ENCODE measurements at places on chromosomes 5 and 9.

DNA sequence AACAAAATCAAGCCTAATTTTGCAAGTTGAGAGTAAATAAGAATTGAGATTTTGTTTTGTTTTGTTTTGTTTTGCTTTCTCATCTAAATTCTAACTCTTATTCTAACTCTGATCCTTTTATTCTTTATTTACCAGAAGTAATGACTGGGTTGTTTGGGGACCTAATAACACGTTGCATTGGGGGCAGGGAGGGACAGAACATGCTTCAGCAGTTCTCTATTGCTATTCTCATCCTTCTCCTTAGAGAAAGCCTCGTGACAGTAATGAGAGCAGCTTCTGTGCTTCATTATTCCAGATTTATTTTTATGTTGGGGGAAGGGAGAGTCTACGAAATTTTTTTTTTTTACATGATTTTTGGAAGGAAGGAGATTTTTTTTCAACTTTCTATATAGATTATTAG, 21.1 kb downstream of the CPEB4 start:
- DNase-seq: no peak

- no peak for DNase-seq
Observed at GRCh38 chr9:71790296-71790695, 22.0 kb upstream of the CEMIP2 start.

DNA sequence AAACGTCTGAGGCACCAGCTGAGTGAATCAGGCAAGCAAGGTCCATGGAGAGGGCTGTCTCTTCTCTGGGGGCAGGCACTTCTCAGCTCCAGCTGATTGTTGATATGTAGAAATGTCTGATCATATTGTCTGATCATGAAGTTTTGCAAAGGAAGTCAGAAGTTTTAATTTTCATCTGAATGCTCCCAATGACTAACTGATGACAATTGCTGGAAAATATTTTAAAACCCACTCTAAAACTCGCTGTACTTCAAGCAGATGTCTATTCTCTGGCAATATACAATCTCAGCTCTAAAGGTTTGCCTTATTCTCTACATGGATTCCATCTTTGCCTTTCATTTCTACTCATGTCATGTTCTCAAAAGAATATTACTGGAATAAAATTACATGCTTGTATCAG, 12.7 kb downstream of the PLK2 start:
- no peak for DNase-seq

DNA sequence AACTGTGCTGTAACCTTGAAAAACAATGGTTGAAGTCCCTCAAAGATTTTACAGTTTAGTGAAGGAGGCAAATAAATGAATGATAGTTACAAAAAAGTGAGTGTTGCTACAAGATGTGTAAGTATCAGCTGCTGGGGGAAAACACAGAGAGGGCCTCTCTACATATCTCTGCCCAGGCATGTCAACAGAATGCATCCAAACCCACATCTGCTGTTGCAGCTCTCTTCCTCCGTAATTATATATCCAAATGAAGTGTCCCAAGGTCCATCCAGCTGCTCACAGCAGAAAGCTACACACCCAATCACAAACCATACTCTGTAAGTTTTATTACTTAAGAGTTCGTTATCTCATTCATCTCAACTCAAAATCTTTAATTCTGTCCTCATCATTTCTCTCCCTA, 584.6 kb downstream of the ANXA1 start:
- DNase-seq: no peak

DNA sequence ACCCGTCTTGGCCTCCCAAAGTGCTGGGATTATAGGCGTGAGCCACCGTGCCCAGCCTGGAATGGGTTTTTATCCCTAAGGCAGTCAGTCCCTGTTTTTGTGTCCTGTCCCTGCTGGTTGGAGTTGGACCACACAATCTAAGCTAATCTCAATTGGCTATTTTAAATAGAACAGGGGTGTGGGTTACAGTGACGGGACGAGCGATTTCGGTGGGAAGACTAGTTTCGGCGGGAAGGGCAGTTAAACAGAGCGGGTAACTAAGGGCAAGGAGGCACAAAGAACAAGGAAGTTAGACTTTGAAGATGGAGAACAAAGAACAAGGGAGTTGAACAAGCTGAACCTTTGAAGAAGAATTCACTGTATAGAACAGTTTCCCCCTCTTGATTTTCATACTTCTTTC, 1.4 kb downstream of the GTF3C5 start:
- no peak for DNase-seq

DNA sequence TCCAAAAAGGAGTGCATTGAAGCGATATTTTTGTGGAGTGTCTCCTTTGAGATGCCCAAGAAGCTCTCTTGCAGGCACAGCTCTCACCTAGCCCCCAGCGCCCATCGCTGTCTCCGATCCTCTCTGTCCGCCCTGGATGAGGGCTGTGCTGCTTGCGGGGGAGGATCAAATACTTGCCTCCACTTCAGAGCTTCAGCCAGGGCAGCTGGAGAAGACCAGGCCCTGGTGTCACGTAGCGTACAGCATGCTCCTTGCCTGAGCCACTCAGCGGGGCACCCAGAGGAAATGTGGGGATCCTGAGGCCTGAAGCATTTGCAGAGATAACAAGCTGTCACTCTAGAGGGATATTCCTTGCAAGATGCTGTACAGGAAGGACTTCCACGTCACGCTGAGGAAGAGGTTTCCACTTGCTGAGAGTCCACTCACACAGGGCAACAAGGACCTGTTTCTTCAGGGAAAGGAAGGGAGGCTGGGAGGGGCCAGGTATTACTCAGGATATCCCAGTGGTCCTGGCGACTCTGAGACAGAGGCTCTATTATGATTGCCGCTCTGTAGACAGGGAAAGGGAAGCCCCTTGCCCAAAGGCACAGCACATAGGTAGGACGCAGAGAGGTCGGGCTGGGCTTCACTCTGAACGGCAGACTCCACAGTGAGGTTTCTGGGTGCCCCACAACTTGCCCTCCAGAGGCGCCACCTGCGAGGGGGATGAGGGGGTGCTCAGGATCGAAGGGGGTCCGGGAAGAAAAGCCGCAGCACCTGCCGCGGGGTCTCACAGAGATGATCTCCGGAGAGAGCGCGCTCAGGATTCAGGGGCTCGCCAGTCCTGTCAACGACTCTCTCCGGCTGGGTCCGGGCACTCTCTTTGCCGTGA, 64.0 kb downstream of the CRB2 start:
- DNase-seq: no peak

DNA sequence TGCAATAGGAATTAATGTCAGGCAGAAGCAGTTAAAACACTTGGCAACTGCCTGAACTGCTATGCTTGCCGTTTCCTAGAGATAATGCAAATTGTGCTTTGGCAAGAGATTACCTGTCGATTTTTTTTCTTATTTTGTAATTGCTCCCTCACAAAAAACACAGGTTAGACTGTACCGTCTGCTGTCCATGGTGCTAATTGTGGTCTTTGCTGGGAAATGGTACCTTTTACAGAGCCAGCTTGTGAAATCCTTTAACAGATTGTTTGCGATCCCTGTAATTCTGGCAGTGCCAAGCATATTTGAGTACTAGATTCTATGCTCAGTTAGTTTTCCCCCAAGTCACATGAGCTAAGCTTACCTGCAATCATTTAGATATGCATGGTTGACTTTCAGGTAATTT, 2125.8 kb upstream of the WWC1 start:
- DNase-seq: no peak

- no peak for DNase-seq
Observed at GRCh38 chr5:117054911-117055310, 480.3 kb upstream of the SEMA6A start.

GRCh38 chr9:35867538-35867937, 2.7 kb downstream of the OR13J1 start:
- DNase-seq: no peak

DNA sequence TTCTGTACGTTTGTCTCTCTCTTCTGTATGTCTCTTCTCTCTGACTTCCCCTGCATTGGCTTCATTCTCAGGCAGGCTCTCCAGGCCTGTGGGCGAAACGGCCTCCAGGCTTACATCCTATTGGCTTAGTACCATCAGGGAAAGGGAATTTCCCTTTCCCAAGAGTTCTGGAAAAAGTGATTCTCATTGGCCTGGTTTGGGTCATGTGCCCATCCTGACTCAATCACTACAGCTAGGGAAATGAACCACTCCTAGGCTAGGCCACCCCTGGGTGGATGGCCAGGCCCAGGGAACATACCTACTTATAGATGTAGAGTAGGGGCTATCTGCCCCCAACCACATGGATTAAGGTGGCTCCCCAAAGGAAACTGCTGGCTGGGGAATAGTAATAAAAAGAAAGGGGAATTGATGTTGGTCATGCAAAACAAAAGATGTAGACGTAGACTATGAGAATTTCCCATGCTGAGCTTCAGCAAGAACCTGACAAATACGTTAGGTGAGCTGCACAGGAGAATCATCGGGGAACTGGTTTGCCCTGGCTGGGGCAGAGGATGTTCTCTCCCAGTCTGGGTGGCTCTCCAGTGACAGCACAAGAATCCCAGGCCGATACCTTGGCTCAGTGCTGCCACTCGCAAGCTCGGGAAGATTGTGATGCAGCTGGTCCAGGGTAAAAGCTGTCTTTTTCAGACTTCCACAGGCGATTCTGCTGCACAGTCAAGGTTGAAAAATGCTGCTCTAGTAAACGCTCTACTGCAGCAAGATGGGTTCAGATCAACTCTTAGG, 3.7 kb upstream of the EGR1 start:
- DNase-seq: no peak

DNA sequence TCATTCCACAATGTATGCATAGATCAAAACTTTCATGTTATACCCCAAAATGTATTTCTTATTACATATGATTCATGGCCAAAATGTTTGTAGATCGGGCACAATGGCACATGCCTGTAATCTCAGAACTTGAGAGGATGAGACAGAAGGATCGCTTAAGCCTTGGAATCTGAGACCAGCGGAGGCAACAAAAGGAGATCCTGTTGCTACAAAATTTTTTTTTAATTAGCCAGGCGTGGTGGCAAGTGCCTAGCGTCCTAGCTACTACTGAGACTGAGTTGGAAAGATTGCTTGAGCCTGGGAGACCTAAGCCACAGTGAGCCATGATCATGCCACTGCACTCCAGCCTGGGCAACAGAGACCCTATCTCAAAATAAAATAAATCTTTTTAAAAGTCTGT, 89.9 kb downstream of the MAPKAP1 start:
- DNase-seq: no peak

DNA sequence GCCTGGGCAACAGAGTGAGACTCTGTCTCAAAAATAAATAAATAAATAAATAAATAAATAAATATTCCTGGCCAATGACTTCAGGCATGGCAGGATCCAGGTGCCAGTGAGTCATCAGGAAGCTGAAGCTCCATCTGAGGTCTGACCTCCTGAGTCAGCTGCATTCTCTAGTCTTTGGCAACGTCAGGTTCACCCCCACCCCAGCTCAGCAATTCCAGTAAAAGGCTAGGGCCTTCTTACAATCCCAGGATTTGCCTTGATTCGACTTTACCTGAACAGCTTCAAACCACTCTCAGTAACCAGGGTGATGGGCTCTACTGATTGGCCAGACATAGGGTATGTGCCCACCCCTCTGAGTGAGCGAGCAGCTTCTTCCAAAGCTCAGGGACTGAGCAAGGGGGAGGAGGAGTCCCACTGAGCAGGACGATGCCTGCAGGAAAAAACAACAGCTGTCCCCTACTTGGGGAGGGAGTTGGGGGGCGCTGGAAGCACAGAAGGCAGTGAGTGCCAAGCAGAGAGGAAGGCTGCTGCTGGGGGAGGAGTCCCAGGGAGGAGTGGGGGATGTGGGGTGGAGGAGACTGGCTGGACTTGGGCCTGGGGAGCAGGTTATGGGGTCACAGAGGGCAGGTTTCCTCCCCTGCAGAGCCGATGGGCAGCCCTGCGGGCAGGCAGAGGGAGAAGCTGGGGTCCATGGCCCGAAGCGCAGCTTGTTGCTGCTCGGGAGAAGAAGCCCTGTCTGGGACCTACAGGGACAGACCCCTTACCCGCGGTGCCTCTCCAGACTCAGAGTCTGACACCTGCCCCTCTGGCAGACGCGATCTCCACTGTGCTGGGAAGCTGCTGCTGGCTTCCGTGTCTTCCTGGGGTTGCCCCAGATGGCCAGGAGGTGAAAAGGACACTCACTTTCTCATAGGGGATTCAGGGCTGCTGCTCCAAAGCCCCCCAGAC, 25.9 kb upstream of the UNC5A start:
- no peak for DNase-seq

DNA sequence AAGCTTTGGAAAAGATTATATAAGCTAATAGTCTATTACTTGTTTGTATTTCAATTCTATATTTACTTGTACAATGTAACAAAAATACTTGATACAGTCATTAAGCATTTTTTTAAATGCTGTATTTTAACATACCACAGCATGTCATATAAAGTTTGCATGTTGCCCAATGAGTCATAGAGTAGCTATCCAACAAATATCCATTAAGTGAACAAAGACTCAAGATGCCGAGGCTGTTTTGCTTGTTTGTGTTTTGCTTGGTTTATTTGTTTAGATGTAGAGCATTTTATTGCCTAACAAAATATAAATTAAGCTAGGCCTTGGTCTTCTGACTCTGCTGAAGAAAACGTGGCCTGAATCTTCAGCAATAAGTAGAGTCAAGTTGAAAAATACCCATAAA, 1584.3 kb upstream of the NUDT12 start:
- no peak for DNase-seq

GRCh38 chr5:158814521-158814920, 285.2 kb downstream of the EBF1 start:
- no peak for DNase-seq

DNA sequence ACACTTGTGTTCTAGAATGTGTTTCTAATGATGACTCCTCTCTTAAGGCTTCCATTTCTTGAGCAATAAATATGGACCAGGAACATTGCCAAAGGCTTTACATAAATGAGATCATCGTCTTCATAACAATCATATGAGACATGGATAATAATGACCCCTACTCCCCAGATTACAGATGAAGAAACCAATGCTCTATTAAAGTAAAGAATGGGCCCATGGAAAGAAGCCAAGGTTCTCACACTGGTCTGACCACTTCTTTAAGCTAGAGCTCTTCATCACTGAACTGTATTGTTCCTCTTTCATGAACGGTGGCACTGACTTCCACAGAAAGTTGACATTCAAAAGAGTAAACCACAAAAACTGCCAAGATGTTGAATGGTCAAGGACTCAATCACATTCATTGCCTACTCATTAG, 65.3 kb downstream of the MARCHF3 start:
- DNase-seq: peak; percentile 65

DNA sequence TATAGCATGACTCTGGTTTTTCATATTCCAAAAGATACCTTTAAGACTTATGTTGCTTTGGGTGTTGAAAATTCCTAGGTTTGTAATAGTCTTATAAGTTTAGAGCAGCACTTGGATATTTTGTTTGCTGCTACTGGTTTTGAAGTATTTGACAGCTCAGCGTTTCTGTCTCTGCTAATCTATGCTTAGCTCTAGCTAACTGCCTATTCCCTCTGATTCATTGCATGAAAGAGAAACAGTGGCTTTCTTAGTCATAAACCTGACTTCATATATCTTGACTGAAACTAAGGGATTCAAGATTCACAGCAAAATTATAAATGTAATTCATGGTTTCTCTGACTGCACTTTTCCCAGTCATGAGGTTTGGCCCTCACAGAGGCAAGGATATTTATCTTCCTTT, 35.6 kb upstream of the ANXA1 start:
- DNase-seq: no peak

GRCh38 chr9:86800681-86801080, 146.6 kb downstream of the GAS1 start:
- DNase-seq: no peak

Data from erythroblast (primary cell).